DMS53 (cell line): ENCODE measurements at places on chromosomes 3 and 15.

DNA sequence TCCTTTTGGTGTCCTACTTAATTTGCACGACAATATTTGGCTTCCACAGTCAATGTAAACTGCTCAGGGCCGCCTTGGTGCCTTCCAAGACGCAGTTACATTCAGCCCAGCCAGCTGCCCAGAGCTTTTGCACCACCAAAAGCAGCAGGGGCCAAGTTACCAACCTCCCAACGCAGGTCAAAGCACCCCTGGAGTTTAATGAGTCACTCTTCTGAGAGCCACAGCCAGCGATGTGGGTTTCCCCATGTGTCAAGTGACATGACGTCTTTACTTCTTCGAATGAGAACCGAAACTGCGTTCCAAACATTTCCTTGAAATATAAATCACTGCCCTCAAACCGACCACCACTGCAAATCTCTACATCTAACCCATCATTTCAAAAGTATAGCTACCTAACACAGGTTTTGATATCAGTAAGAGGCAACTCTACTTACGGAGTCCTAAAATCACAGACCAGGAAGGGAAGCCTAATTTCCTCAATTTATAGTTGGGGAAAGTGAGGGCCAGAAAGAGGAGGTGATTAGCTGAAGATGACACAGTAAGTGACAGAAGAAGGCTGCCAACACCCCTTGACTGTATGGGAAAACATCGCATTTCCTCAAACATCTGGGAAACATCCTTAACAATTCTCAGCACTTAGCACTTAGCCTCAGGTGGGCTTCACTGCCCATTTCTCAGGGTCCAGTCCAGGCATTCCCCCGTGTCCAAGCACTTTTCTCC is 24.5 kb downstream of the MB21D2 start:
- DNase-seq: no peak

DNA sequence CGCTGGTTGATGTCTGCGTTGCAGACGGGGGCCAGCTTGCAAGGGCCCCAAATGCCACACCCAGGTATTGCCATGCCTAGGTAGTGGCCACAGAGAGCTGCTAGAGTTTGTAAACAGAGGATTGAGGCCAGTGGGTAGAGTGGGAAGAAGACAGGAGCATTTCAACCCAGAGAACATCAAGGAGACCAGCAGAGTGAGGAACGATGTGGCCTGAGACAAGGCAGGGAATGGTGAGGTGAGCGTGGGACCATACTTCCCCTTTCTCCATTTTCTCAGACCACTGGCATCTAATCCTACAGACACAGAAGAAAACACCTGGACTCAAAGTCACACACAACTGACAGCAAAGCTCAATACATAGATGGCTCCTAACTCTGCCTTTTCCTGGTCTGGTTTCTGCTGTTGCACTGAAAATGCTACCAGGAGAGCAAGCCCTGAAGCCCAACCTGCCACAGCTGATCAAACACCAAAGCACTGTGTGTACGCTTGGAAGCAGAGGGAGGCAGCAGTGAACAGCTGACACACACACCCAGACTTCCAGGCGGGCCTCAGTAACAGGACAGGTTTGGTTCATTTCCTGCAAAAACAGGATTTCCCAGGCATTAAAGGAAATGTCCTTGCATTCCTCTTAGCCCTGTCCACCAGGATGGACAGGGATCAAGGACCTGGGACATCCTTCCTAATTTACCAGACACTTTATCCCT is 1.6 kb downstream of the FAM174B start:
- peak; percentile 94 for DNase-seq

- DNase-seq: no peak
Observed at GRCh38 chr15:95013381-95013780, 782.0 kb downstream of the MCTP2 start.

- no peak for DNase-seq
Observed at GRCh38 chr15:68103603-68104002, 49.5 kb downstream of the PIAS1 start.

DNA sequence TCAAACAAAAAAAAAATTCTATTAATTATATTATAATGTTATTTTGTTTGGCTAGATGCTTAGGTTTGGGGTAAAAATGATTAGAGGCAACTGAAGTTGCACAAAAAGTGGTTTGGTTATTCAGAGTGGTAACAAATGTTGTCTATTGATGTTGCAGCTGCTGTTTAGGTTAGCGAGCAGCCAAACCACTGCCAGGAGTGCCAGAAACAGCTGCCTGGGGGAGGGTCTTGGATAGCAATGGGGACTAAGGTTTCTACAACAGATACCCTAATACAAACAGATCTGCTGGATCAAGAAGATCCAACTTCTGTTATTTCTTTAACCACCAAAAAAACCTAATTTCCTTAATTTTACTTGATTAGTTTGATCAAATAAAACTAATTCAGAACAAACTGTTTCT is 26.6 kb downstream of the BTLA start:
- DNase-seq: no peak
